ENCODE measurements at places on chromosomes 2 and 18. TPM values are rescaled to one million over a fixed set of nuclear protein-coding genes. Genes with fewer than 3 reads are reported as not detected.

- no peak for DNase-seq
Observed at GRCh38 chr18:24502667-24503523, 42.5 kb downstream of the HRH4 start.

- DNase-seq = peak; percentile 3
Observed at GRCh38 chr2:238462782-238463396, 36.2 kb downstream of the ASB1 start.

DNA sequence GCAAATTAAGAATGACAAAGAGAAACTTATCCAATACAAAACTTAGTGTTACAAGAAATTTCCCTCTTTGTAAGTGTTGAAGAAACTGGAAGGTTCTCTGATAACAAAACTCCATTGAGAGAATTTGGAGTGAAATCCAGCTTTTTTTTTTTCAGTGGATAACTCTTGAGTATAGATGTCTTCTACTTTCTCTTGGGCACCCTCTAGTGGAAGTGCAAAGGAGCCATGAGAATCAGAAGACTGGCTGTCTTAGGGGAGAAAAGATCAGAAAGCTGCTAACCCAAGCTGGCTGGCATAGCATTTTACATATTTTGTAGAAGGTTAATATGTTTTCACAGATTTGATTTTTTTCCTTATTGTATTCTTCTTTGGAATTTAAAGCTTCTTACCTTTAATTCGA is 138.8 kb upstream of the SATB2 start:
- DNase-seq = peak; percentile 8

DNA sequence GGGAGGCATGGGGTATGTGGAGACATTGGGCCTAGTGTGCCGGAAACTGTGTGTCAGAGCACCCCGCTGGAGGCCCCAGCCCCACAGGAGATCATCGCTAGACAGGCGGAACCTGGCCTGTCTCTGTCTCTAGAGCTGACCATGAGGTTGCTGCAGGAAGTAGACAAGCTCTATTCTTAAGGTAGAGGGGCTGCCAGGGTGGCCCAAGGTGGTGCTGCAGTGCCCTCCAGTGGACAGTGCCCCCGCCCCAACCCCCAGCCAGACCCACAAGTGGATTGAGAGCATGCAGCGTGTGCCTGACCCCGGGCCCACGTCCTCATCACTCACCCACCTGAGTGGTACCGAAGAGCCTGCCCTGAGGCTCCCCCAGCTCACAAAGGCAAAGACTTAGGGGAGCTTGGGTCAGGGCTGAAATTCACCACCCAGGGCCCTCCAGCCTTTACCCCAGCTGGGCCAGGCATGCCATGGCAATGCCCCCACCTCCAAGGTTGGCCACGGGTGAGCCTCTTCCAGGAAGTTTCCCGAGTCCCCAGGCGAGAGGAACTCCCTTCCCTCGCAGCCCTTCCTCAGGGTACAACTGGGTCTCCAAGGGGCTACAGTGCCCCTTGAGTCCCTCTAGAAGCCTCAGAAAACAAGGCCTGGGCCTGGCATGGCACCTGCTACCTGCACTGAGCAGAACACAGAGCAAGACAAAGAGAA is 155.0 kb downstream of the TTC32 start:
- no peak for DNase-seq

DNA sequence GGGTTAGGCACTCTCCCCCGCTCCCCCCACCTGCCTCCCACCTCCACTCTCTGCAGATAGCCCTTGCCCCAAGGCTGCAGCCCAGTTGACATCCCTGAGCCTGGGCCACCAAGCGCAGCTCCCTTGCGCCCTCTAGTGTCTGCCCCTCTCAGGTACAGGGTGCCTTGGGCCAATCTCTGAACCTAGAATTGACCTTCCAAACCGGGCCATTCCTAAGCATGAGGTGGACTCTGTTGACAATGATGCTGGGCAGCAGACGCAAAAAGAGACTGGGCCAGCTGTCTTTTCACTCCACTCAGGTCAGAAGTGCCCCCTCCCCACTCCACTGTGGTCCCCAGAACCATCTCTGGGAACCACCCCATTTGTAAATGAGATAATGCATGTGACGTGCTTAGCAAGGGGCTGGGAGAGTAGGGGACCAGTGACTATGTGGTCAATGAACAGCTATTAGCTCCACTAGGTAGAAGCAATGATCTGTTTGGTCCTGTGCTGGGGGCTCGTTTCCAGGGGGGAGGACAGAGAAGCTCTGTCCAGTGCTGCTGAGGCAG is 43.3 kb upstream of the PLB1 start:
- peak; percentile 60 for DNase-seq

GRCh38 chr2:240259201-240259923 is 118.9 kb upstream of the OTOS start:
- DNase-seq = no peak

- DNase-seq = peak; percentile 90
Observed at GRCh38 chr2:227503433-227504406, 31.8 kb downstream of the AGFG1 start.

GRCh38 chr2:9472511-9472910 is 1.8 kb upstream of the IAH1 start:
- no peak for DNase-seq

DNA sequence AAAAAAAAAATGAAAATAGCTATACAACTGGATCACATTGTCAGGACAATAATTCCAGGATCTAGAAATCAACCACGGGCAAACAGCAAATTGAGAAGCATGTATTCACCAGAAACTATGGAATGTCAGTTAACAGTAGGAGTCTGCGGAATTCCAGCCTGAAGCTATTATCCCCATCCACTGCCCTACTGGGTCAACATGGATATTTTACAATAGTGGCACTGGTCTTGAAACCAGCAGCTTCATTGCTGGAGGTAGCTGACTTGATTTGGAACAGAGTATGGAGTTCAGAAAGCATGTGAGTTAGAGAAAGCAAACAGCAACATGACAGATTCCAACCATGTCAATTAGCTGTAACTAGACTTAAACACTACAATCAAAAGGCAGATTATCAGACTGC is 55.7 kb upstream of the PDE1A start:
- no peak for DNase-seq

DNA sequence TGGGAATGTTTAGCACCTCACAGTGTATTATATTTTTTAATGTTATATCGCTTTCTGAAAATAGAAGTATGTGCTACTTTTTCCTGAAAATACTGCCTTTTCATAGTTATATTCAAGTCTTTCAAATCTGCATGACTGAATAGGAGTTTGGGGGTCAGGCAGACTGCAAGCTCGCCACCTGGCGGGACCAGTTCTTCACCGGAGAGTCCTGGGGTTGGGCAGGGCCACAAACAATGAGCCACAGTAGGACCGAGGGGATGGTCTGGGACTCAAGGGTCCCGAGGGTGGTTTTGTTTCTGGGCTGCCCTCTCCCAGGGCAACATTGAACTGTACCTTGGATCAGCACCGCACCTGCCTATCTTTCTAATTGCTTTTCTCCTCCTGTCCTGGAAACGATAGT is 70.6 kb downstream of the VWA3B start:
- DNase-seq = no peak

GRCh38 chr18:65221736-65222135 is 529.1 kb upstream of the CDH7 start:
- DNase-seq = no peak

DNA sequence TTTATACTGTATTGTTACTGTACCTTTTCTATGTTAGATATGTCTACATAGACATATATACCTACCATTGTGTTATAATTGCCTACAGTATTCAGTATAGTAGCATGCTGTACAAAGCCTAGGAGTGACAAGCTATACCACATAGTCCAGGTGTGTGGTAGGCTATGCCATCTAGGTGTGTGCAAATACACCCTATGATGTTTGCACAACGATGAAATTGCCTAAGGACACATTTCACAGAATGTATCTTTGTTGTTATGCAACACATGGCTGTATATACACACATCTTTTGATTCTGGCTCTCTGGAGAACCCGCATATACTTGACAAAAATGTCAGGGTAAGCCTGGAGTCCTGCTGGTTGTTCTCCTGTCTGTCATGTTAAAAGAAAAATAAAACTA is 85.1 kb downstream of the BCL2L11 start:
- no peak for DNase-seq

GRCh38 chr2:219744066-219744465 is 116.6 kb downstream of the SLC4A3 start:
- no peak for DNase-seq

- no peak for DNase-seq
Observed at GRCh38 chr2:7880566-7880965, 801.3 kb upstream of the ID2 start.

- no peak for DNase-seq
Observed at GRCh38 chr2:26974352-26974751, 3.9 kb downstream of the MAPRE3 start.

DNA sequence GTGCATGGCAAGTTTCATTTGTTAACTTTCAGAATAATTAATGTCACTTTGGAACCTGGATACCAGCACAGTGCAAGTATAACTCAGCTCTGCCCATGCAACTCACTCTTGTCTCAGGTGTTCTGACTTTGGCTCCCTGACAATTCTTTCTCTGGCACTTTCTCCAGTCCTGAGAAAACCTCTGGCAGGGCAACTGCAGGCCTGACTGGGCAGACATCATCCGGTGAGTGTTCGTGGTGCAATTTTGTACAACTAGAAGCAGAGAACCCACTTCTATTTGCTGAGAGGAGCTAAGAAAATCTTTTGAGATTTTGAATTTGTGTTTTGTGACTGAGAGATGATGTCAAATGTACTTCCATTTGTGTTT is 143.0 kb downstream of the AQP4 start:
- DNase-seq = no peak

- DNase-seq = no peak
Observed at GRCh38 chr2:11955314-11955713, 208.9 kb downstream of the LPIN1 start.

GRCh38 chr2:159882130-159882745 is 84.2 kb upstream of the CD302 start:
- DNase-seq = no peak

GRCh38 chr2:151760139-151760650 is 25.9 kb upstream of the NEB start:
- DNase-seq = no peak

GRCh38 chr2:54545702-54546450 is 89.7 kb downstream of the SPTBN1 start:
- DNase-seq = peak; percentile 95

GRCh38 chr18:78087338-78087737 is 837.7 kb downstream of the GALR1 start:
- DNase-seq = no peak

DNA sequence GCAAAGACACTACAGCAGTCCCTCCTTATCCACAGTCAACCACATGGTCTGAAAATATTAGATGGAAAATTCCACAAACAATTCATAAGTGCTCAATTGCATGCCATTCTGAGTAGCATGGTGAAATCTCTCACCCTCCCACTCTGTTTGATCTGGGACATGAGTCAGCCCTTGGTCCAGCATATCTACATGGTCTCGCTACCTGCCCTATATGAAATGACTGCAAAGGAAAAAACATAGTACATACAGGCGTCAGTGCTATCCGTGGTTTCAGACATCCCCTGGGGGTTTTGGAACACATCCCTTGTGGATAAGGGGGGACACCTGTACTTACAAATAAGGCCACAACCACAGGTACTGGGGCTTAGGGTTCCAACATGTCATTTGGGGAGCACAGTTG is 73.7 kb downstream of the CABLES1 start:
- no peak for DNase-seq

DNA sequence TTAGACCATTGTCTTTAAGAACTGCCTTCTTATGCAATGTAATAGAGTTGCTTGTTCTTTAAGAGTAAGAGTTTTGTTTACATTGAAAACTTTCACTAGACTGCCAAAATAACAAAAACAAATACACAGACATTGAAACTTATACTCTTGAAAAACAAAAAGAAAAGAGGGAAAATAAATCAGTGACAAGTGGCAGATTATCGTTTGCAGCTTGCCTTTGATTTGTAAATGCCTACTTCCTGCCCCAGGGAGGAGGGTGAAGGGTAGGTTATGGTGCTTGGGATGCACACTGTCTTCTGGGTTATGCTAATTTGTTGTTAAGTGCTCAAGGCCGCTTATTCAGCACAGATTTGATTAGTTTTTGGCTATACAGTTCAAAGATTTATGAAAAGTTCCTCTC is 198.7 kb downstream of the TGIF1 start:
- no peak for DNase-seq

DNA sequence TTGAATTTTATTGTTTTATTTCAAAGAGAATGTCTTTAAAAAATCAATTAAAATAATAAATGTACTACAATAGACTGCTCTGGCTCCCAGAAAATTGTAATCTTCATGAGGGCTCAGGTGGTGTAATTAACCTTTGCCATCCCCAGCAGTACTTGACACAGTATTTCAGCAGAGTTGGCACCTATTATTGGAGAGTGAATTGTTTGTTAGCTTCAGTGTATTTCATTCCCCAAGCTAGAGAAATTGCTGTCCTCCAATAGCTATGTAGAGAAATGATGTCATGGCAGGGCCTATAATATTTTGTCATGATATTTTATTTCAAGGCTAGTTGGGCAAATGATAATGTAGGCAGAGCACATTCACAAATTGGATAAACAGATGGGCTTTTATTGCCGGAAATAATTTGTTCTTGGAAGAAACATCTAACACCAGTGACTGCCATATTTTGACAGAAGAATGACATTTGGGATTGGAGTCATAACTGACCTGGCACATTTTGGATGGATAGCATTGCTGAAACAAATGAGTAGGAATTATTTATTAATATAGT is 712.0 kb upstream of the NXPH2 start:
- DNase-seq = no peak

DNA sequence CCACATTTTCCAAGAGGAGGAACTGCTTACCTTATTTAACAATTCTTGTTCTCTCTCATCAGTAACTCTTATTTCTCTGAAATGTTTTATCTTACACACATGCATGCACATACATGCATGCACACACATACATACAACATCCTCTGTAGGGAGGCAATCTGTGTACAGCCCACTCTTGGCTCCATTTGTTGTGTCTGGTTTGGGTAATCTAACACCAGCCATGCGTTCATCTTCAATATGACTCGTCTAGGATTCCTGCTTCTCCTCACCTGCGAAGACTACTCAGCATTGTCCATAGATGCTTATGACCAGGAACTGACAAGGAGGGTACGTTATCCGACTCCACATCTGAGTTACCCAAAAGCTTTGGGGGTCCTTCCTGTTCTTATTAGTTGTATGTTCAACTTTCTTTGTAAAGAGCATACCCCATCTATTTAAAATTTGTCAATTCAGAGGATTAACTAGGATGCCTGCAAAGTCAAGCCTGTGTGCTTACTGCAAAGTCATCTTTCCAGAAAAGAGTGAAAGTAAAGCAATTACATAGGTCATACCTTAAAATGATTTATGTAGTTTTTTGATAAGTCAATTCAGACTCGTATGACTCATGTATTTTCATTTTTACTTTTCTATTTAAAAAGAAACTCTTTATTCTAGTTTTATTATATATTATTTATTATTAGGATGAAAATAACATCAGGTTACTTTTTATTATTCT is 18.2 kb downstream of the LYPD6B start:
- no peak for DNase-seq

- no peak for DNase-seq
Observed at GRCh38 chr2:230898016-230898712, 26.9 kb downstream of the GPR55 start.

The BOLL gene
- total RNA-seq = not detected

The FEZ2 gene
- 64.1 TPM for total RNA-seq

The PAX3 gene
- total RNA-seq = not detected

The IL36RN gene
- not detected for total RNA-seq

The GAL3ST2 gene
- not detected for total RNA-seq

The SULT1C4 gene
- total RNA-seq = 7.5 TPM

The ACVR1C gene
- total RNA-seq = not detected

The IL1RN gene
- total RNA-seq = 0.78 TPM

The TCF23 gene
- total RNA-seq = not detected
